ENCODE measurements at places on chromosomes 12 and 14.

DNA sequence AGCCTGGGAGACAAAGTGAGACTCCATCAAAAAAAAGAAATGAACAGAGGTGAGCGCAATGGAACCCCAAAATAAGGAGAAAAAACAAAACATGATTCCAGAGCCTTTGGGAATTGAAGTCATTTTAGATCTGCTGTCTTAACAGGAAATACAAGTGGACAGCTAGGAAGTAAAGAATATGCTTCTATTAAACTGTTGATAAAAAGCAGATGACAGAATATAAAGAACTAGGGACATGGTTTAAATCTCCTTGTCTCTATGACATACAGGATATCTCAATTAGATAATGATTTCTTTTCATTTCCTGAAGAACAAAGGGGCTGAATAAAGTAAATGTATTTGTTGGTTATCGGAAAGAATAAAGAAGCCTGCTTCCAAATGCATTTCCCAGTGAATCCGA lies 49.3 kb upstream of the ETV6 start:
- DNase-seq = no peak

GRCh38 chr12:42976122-42976521 lies 386.6 kb upstream of the PRICKLE1 start:
- no peak for DNase-seq

- no peak for DNase-seq
These were observed 11.9 kb upstream of the LRP1-AS start for GRCh38 chr12:57159311-57159710.

DNA sequence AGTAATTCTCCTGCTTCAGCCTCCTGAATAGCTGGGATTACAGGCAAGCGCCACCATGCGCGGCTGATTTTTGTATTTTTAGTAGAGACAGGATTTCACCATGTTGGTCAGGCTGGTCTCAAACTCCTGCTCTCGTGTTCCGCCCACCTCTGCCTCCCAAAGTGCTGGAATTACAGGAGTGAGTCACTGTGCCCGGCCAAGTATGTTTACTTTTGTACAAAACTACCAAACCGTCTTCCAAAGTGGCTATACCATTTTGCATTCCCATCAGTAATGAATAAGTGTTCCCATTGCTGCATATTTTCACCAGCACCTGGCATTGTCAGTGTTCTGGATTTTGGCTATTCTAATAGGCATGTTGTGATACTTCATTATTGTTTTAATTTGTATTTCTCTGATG lies 8.4 kb upstream of the KRT6A start:
- no peak for DNase-seq

- peak; percentile 62 for DNase-seq
These were observed 1.4 kb upstream of the ASIC1 start for GRCh38 chr12:50055831-50056638.

GRCh38 chr14:38199076-38199475 lies 8.6 kb upstream of the SSTR1 start:
- no peak for DNase-seq
